ENCODE measurements at places on chromosomes 4 and X.

DNA sequence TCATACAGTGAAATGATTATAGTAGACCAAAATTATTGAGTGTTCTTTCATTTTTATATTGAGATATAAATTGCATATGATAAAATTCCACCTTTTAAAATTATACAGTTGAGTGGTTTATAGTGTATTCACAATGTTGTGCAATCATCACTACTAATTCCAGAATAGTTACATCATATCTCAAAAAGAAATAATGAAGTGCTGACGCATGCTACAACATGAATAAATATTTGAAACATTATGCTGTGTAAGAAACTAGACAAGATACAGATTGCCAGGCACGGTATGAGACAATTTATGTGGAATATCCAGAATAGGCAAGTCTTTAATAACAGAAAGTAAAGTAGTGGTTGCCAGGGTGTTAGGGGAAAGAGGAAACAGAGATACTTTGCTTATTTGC, 871.7 kb downstream of the FAM133A start:
- DNase-seq, result no peak

DNA sequence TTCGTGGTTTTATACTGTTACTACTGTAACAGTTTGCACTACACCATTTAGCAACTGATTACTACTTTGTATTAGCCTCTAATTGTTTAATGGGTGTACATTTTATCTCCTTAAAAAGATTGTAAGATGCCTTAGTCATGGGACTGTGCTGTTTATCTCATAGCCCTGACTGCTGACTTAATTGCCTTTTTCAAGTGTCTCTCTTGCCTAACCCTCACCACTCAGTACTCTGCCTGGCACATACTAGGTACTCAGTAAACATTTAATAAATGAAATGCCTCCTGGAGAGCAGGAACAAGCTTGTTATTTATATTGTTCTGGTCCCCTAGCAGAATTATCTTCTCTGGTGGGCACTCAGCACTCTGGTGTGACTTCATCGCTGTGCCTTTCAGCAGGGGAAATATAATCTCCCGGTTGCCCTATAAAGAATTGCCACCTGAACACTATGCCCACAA, 1.7 kb upstream of the STIM2 start:
- DNase-seq, result no peak

DNA sequence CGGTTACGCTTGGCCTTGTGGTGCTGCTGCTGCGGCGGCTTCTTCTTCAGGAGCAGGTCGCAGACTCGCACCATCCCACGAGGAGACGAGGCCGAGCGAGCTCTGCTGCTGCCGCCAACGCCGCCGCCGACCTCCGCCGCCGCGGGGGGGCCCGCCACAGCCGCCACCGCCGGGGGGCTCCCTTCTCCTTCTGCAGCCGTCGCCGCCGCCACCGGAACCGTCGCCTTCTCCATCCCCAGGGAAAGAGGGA, 237 bp downstream of the ANKRD17 start:
- no peak for DNase-seq

DNA sequence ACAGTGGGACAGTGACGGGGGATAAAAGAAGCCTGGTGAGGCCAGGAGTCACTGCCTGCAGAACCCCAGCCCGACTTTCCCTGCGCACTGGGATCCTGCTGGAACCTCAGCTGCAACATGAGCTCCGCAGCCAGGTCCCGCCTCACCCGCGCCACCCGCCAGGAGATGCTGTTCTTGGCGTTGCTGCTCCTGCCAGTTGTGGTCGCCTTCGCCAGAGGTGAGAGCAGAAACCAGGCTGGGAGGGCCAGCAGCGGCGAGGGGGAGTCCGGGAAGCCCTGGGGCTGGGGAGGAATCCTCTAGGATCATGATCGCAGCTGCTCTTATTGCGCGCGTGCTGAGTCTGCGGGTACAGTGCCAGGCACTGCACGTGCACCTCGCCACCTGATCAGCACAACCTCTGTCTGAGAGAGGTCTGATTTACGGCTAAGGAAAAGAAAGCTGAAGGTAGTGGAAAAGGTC, at the start of gene PF4V1:
TSS of gene PF4V1 (plus strand) at position 51 of the 459 bp plus-strand sequence. CDS start at position 118, 67 bp downstream.
- no peak for DNase-seq

- no peak for DNase-seq
These were observed 1.1 kb upstream of the EPGN start for GRCh38 chr4:74307170-74307569.

- DNase-seq, result no peak
These were observed 107.4 kb upstream of the MAMLD1 start for GRCh38 chrX:150255441-150256296.

GRCh38 chrX:71191248-71191647, 31.8 kb upstream of the GJB1 start:
- no peak for DNase-seq
